Stimulated activated CD4-positive, alpha-beta T cell treated with anti-CD3 and anti-CD28 coated beads, Interleukin-15, amount 100 ng/mL, for 1 hour (primary cell): ENCODE measurements at places on chromosomes 6 and 20.

- DNase-seq: no peak
These were observed 86.7 kb downstream of the GRM4 start for GRCh38 chr6:34059136-34059731.

- DNase-seq: no peak
These were observed 419.7 kb downstream of the CD109 start for GRCh38 chr6:74115674-74116073.

GRCh38 chr6:135950669-135951068, 99.2 kb downstream of the PDE7B start:
- no peak for DNase-seq

DNA sequence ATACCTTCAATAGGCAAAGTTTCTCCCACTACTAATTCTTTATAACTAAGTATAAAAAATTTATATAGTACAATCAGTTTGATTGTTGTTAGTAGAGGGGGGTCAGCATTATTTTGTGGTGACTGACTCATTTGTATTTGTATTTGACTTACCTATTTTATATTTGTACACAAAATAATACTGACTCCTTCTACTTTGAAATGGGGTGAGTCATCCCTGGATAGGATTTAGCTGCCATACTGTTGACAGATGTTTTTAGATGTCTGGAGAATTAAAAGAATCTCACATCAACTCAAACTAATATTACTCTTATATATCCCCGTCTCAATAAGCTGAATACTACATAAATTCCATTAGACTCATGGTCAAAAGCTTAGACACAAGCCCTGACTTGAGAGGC, 114.9 kb downstream of the FRK start:
- no peak for DNase-seq

DNA sequence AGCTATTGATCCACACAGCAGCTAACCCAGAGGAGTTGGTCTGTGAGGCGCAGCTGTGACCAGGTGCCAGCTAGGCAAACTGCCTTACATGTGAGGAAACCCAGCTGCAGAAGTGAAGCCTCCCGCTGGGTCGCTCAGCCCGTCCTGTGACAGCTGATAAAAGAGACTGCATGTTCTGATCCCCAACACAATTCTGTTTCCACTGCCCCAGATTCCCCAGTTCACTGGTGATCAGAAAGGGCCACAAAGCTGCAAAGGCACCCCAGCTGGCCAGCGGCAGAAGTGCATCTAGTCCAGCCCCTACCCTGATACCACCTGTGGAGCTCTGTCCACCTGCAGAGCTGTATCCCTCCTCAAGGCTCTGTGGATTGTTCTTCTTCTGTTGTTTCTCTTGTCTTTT, 64.5 kb downstream of the CTNNBL1 start:
- no peak for DNase-seq

DNA sequence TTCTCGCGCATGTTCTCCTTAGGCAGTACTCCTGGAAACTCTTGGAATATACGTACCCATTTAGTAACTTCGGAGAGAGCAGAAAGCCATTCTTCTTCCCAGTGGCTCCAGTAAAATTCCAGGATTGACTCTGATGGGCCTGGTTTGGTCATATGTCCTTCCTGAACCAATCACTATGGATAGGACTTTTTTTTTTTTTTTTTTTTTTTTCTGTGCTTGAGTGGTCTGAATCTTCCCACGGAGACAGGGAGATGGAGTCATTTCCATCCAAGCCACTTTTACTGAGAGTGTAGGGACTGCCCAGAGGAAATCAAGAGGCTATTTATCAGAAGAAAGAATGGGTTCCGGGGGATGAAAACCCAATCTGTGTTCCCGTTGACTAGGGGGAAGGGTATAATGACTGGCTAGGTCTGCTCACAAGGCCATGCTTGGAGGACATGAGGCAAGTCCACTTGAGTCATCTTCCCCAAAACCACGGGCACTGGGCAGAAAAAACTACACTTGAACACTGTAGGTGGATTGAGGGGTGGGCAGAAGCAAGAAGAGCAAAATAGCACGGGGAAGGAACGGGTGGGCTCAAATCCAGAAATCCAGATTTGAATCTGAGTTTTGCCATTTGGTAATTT, 35.4 kb upstream of the MRPS18A start:
- no peak for DNase-seq

GRCh38 chr6:52261229-52261628, 16.9 kb upstream of the IL17F start:
- no peak for DNase-seq

DNA sequence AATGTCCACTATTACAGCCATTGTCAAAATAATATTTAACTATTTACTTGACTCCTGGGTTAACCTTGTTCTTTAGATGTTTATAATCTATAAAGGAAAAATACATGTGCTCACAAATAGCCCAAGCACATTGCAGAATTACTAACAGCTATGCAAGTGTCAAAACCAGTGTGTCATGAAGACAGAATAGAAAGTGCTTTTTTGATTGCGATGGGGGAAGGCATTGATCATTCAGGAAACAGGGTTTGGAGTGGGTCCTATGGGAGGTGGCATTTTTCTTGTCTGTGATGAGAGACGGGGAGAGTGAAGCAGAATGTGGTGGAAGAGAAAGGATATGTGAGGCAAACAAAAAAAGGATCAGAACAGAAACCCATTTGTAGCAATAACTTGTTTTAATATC, 1.0 kb upstream of the AGPAT4 start:
- no peak for DNase-seq

DNA sequence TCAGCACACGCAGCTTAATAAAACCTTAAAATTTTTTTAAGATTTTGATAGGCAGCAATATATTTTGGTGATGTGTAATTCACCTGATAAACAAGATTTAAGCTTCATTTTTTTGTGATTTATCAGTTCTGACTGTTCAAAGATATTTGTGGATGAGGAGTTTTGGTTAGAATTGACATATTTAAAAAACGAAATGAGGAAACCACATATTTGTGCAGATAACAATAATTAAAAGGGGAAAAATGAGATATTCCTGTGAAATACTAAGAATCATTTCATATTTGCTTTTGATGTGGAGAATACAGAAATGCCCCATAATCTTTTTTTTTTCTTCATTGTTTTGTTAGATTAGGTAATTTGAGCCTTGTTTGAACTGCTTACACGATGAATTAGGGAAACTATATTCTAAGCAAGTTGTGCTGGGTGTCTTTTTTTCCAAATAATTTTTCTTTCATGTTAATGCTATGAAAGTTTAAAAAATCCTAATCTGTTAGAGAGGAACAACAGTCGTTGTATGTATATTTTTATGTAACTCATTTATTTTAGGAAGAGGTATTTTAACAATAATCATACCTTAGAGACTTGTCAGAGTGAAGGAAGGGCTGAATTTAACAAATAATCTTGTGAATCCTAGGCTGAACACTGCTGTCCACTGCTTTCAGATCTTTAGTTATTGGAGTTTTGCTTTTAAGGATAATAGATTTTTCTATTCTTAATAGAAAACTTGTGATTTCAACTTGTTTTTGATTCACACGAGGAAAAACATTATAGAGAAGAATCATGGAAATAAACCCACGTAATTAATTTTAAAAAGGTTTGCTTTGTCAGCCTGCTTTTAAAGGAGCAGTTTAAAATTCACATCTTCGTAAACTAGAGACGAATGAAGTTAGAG, 4.0 kb downstream of the ARID1B start:
- DNase-seq: no peak

DNA sequence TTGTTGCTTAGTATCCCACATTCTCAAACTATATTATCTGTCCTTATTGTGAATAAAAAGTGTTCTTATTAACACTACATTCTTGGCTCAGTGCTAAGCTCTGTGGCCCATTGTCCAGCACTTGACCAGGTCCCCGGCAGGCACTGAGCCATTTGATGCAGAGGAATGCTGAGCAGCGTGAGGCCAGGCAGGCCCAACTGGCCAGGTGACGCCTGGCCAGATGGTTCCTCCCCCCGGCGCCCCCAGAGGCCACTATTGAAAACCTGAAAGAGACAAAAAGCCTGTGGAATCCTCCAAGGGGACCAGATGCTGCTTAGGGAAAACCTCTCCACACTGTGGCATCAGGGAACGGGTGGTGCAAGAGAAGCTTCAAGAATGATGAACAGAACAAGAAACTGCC, 597.5 kb upstream of the JAG1 start:
- no peak for DNase-seq

GRCh38 chr6:45609141-45609638, 231.5 kb upstream of the SUPT3H start:
- no peak for DNase-seq

GRCh38 chr6:74742793-74743508, 462.9 kb downstream of the COL12A1 start:
- no peak for DNase-seq

- DNase-seq: no peak
These were observed 125.1 kb upstream of the CARMIL1 start for GRCh38 chr6:25154034-25154596.

GRCh38 chr20:18304618-18305017, 16.3 kb downstream of the ZNF133 start:
- DNase-seq: no peak

DNA sequence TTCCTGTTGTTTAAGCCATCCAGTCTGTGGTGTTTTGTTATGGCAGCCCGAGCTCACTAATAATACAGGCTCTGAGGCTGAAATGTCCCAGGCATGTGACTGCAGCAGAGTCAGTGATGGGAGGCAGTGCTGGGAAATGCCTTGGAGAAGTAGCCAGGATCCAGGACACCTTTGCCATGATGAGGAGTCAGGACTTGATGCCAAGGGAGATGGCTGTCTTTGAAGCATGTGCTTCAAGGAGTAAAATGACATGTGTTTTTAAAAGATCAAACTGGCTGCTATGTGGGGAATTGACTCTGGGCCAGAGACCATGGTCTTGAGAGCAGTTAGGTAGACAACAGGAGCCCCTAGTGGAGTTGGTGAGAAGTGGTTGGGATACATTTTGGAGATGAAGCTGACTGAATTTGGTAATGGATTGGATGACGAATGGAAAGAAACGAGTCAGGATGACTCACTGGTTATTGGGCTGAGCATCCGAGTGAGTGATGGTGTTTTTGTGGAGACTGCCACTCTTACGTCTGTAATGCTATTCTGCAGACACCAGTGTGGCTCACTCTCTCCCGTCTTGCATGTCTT, 322.2 kb downstream of the PLCB1 start:
- no peak for DNase-seq

- DNase-seq: no peak
These were observed 286.3 kb downstream of the BTBD9 start for GRCh38 chr6:38353310-38354036.

DNA sequence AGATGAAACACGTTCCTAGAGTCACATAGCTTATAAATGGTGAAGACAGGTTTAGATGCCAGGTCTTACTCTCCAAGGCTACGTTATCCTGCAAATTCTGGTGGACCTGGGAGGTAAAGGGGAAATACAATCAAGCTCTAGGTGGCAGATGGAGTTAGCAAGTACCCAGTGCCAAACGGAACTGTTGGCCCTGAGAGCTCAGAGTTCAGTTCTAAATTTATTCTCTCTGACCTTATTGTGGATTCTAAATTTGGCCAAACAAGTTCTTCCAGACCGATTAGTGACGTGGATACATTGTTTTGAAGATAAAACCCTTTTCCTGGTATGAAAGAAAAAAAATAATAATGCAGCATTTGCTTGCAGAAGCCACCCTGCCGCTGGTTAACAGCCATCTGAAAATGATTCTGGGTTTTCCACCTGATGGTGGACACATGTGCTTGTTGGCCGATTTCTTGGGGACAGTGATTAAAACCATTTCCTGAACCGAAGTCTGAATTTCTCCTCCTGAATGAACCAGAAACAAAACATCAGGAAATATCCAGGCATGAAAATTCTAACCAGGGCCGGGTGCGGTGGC, 32.5 kb downstream of the RIPOR3 start:
- DNase-seq: no peak

GRCh38 chr20:46376196-46376785, 30.1 kb downstream of the ELMO2 start:
- no peak for DNase-seq

DNA sequence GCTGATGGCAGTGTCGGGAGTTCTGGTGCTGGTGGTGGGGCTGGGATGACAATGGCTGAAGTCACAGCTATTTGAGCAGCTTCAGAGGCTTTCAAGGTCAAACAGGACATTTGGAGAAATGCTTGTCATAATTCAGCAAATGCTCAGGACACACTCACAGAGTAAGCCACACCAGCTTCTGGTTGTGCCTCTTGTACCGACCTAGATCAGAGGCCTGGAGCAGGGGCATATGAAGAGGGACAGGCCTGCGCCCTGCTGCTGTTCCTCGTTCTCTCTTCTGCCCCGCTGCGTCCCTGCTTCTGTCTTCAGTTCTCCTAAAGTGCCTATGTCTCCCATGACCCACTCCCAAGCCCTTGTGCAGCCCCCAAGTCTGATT, 893 bp upstream of the PGC start:
- DNase-seq: no peak

DNA sequence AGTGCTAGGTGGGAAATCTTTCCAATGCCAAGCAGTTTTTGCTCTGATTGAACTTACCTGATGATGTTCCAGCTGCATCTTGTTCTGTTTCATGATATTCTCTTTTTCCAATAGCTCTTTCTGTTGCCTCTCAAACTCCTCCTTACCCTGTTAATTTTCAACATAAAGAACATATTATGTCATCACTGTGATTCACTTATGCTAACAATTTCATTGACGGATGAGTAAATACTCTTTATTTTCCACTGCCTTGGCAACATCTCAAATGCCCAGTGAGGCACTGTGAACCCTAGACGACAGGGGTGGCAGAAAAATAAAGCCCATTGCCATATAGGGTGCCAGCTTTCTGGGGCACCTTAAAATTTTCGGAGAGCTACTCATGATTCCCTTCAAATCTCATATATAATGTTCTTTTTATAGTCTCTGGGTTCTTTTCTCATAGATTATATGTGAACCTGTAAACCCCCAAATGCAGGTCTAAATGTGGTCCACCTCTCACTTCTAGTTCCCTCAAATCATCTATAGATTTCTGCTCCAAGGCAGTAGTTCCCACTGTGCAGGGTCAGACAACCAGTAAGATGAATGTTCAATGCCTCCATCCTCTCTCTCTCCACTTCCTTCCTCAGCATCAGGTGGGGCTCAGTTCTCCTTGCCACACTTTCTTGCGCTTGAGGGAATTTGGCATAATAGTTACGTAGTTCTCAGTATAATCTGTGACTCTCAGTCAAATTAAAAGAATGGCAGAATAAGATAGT, 44.1 kb downstream of the NEDD9 start:
- DNase-seq: no peak

DNA sequence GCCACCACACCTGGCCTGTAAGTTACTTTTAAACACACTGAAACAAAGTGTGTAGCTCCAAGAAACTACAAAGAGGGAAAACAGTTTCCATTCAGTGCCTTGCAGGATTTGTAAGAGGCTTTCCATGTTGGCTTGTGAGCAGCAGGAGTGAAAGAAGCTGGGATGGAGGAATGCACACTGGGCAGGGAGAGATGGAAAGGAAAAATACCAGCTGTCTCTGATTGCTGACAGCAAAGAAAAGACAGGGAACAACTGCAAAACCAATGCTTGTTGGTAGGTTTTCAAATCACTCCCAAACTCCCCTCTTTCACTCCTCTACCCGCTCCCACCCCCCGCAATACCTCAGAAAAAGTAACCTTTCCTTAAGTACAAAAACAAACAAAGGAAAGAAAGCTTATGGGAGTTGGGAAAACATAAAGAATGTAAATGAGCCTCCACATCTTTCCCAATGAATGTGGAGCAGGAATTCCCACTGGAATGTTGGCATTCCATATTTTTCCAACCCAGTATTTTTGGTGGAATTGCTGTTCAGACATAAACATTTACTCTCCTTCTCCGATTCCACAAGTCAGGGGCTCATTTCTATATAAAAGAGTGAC, 166.1 kb downstream of the THBS2 start:
- no peak for DNase-seq
